Epithelial cell of esophagus (primary cell): ENCODE measurements at places on chromosomes 1 and 21.
A peak's percentile ranks its signal among the peaks of the same experiment; 100 is the strongest.

GRCh38 chr1:202004711-202005110 is 5.7 kb upstream of the ELF3 start:
- no peak for DNase-seq

- DNase-seq, result peak; percentile 17
Observed at GRCh38 chr1:42952303-42953001, 6.2 kb downstream of the SLC2A1 start.

GRCh38 chr1:226644541-226645176 is 94.4 kb downstream of the ITPKB start:
- peak; percentile 24 for DNase-seq

- DNase-seq, result no peak
Observed at GRCh38 chr1:248791010-248791409, 34.7 kb downstream of the SH3BP5L start.

DNA sequence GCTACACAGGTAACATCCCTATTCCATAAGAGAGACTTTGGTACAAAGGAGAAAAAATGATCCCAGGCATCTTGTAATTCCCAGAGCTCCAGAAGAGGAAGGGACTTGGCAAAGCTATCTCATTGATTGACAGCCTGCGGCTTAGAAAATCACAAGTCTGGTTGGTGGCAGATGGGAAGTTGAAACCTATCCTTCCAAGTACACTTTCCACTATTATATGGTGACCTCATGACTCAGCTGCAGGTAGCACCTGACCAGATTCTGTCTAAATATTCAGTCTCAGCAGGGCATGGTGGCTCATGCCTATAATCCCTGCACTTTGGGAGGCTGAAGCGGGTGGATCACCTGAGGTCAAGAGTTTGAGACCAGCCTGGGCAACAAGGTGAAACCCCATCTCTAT is 89.9 kb downstream of the TIAM1 start:
- DNase-seq, result no peak
